Stimulated activated CD8-positive, alpha-beta memory T cell treated with anti-CD3 and anti-CD28 coated beads, Interleukin-15, amount 100 ng/mL, for 24 hours (primary cell): ENCODE measurements at places on chromosomes 16 and 17.
A peak's percentile ranks its signal among the peaks of the same experiment; 100 is the strongest.

- DNase-seq = no peak
Observed at GRCh38 chr16:89695875-89696669, 5.4 kb downstream of the SPATA2L start.

- DNase-seq = no peak
Observed at GRCh38 chr17:9054126-9054975, 33.0 kb downstream of the NTN1 start.

- DNase-seq = peak; percentile 6
Observed at GRCh38 chr17:47978324-47978723, 7.4 kb downstream of the CDK5RAP3 start.

- no peak for DNase-seq
Observed at GRCh38 chr17:80259457-80260068, 1.1 kb upstream of the RNF213 start.

DNA sequence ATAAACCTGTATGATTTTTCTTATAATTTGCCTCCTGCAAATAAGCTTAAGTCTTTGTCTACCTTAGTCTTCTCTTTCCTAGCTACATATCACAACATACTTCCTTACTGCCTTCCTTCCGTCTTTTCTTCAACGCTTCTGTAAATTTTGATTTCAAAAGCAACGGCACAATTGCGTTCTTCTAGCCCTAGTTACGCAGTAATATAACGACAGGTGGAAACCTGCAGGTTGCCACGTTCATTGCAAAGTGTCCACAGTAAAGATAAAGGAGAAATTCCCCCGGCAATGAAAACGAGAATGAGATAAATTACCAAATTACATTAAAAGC is 546 bp upstream of the PSMD7 start:
- DNase-seq = no peak

DNA sequence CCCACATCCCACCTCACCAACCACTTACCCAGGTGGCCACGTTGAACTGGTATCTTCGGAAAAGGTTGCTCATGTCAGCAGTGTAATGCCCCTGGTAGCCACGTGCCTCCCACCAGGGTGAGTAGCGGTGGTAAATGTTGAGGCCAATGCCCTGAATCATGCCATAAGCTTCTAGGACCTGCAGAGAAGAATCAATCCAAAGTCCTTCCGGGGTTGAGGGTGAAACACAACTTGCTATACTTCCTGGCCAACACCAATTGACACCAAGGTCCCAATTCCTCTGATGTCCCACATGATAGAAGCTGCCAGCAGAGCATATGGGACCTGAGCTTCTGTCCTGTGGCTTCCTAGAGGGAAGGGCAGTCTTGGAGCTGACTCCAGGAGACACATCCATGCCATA is 11.3 kb upstream of the CNOT1 start:
- DNase-seq = no peak

GRCh38 chr17:17468217-17469010 is 8.4 kb upstream of the MED9 start:
- DNase-seq = no peak

- no peak for DNase-seq
Observed at GRCh38 chr16:64947651-64948050, 174.2 kb downstream of the CDH11 start.

- no peak for DNase-seq
Observed at GRCh38 chr17:5042157-5043022, 7.2 kb upstream of the SLC52A1 start.

DNA sequence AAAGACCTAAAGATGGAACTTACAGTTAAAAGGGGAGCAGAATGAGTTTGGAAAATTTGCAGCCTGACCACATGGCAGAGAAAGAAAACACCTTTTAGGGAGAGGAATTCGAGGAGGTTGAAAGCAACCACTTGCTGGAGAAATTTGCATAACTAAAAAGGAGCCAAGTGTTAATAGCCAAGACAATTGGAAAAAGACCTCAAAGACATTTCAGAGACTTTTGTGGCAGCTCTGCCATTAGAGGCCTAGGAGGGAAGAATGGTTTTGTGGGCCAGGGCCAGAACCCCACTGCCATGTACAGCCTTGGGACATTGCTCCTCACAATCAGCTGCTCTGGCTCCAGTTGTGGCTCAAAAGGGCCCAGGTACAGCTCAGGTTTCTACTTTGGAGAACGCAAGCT is 338.5 kb downstream of the UTP18 start:
- no peak for DNase-seq

- DNase-seq = no peak
Observed at GRCh38 chr17:75773808-75774470, 8.9 kb upstream of the GALK1 start.

- DNase-seq = no peak
Observed at GRCh38 chr16:64159976-64160375, 961.9 kb downstream of the CDH11 start.

DNA sequence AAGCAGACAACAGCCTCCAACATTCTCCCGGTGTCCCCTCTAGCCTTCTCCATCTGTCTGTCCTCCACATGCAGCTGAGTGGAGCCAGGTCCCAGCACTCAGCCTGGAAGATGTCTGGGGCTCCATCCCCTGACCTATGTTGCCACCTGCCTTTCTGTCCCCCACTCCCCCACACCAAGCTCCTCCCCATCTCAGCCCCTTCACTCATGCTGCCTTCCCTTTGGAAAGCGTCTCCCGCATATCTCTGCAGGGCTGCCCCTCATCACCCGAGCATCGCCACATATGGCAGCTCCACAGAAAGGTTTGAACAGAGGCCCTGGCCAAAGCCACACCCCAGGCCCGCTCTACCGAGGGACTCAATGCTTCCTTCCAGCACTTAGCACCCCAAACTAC is 24.2 kb downstream of the NSMCE1 start:
- DNase-seq = no peak

GRCh38 chr16:72932050-72932449 is 115.9 kb downstream of the ZFHX3 start:
- no peak for DNase-seq

GRCh38 chr16:19696328-19696727 is 21.7 kb downstream of the KNOP1 start:
- no peak for DNase-seq

DNA sequence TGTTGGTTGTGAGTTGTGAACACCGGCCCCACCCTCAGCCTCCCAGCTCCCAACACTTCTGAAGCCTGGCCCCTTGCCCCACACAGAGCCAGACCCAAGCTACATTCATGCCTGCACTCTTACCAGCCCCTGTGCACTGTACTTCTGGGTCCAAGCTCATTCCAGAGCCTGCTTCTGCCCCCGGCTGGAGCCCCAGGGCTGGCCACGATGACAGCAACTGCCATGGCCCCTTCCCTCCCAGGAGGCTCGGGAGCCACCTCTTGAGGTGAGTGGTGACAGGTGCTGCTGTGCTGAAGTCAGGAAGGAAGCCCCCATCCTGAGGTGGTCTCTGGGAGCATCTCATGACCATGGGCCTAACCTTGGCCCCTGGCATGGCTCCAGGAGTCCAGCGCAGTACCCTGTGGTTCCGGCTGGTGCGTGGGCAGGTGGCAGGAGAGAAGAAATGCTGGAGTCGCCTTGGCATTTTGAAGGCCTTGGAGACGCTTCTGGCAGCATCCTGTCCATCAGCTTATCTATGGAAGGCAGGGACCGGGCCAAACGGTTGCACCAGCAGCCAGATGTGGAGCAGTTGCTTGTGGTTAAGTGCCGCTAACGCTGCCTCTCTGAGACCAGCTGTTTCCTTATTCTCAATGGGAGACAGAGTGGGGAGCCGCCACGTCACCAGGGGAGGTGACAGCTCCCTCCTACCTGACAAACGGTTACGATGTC is 3.9 kb upstream of the CDT1 start:
- DNase-seq = no peak

DNA sequence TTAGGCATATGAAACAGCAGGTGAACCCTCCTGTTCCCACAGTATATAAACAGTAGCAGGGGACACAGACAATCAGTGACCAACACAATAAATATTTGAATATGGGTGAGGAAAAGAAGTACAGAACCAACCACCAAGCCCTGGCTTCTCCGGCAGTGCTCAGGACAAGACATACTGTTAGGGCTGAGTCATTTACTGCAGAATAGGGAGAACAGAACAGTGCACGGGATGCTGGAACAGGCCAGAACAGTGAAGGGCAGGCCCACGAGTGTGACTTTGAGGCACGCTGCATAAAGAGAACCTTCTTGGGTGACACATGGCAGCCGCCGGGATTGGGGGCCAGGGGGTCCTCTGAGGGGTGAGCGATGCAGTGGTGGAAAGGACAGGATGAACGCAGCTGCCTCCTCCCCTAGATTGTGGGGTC is 160.4 kb downstream of the CMIP start:
- no peak for DNase-seq

GRCh38 chr17:75647061-75647460 is 13.8 kb downstream of the SMIM5 start:
- no peak for DNase-seq

DNA sequence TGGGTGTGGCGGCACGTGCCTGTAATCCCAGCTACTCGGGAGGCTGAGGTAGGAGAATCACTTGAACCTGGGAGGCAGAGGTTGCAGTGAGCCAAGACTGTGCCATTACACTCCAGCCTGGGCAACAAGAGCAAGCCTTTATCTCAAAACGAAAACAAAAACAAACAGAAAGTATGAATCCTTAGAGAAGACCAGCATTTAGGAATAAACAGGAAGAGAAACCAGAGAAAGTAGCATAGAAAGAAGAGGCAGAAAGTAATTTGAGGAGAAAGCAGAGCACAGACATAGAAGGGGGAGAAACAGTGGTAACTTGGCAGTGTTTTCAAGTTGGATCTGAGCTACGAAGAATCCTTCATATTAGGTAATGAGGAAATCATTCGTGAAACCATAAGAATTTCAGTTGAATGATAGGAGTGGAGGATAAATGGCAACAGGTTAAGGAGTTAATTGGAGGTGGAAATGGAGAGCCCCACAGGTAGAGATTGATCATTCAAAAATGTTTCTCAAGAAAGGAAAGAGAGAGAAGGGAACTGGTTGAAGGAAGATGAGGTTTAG is 9.7 kb upstream of the CCL2 start:
- DNase-seq = no peak
